CD4-positive, alpha-beta T cell treated with Interleukin-15 for 1 hour (primary cell): ENCODE measurements at places on chromosomes 7 and 10.
A peak's percentile ranks its signal among the peaks of the same experiment; 100 is the strongest.

- DNase-seq: no peak
Measured at GRCh38 chr7:117067340-117067739, 114.0 kb downstream of the ST7 start.

DNA sequence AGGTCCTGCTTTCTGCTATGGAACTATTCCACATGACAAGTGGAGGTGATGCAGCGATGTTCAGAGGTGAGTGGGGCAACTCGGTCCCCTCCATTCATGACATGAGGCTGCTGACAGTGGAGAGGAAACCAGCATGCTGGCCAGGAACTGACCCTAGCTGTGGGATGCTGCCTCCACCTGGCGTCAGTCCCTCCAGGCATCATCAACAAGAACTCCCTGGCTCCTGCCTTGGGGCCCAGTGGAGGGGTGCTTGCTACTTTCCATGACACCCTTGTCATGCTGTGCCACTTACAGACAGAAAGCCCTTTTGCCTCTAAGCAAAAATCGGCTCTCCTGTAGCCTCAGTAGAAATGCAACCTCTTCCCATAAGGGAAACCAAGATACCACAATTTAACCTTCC lies 118.5 kb downstream of the LRRC18 start:
- no peak for DNase-seq

DNA sequence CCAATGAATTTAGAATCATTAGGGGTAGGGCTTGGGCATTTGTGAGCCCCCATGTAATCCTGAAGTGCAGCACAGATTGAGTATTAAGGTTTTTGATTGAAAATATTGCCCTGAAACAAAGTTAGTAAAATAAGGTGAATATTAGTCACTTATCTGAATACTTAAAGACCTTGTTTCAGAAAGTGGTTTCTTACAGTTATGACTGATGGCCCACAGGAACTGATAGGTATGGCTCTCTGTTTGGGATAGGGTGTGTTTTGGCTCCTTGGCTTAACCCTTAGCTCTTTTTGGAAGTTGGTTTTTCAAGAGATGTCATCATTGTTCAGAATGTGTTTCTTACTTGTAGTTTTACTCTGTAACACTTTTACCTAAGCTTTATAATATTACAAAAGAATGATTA lies 34.8 kb downstream of the MDFIC start:
- DNase-seq: no peak

GRCh38 chr10:77732213-77733003 lies 94.8 kb upstream of the KCNMA1 start:
- no peak for DNase-seq

DNA sequence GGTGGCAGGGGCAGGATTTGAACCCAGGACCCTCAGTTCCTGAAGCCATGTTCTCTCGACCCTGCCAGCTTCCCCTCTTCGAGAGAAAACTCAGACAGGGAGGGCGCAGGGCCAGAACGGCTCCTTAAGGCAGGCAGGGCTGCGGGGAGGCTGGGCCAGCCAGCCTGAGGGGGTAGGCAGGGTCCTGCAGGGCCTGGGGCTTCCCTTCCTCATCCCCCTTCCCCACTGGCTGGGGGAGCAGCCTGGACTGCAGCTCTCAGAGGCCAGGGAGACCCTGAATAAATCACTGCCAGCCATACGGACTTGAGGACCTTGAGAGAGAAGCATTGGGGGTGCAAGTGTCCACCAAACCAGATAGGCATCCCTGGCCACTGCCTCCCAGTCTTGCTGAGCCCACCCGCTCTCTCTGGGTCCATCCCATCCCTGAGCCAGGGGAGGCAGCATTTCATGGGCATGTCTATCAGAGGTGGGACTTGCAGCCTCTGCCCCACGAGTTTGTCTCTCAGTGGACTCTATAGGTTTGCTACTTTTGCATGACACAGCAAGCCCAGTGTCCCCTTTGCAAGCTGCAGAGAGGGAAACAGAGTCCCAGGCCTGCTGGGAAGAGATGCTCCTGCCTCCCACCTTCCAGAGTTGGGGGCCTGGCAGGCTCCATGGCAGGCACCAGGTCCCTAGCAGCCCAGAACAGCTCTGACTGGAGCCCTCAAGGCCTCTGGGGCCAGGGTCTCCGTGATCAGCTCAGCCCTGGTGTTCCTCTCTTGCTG lies 70.9 kb downstream of the MYL10 start:
- peak; percentile 11 for DNase-seq

- no peak for DNase-seq
Measured at GRCh38 chr10:131198843-131199242, 112.7 kb downstream of the TCERG1L start.

DNA sequence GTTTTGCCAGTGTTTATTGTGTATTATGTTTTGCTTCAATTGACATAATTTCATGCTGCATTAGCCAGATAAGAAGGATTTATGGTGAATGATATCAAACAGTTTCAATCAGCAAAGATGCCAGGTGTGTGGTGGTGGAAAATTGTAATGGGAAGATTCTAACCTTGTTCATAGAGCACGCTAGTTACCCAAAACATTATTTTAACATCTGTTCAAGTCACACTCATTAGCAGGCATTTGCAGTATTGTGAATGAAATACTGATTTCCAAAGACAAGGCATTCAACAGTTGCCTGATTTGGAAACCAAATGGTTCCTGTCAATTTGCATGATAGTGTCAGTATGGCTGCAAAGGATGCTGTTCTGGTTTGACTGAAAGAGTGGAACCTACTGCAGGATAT lies 129.7 kb downstream of the EPC1 start:
- DNase-seq: no peak

DNA sequence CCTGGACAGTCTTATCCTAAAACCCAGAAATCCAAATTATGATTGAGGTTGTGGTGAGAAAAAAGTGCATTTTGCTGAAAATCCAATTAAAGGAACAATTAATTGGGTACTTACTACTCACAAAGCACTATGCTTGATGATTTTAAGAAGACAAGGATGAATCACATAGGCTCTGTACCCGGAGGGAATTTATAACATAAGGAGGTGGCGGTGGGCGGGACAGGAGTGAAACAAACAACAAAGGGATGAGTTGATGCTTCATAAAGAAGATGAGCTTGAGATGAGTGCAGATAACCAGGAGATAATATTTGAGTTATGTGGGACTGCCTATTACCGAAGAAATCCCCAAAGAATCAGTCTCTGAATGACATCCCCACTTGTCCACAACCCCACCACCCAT lies 171.1 kb upstream of the FZD8 start:
- no peak for DNase-seq

DNA sequence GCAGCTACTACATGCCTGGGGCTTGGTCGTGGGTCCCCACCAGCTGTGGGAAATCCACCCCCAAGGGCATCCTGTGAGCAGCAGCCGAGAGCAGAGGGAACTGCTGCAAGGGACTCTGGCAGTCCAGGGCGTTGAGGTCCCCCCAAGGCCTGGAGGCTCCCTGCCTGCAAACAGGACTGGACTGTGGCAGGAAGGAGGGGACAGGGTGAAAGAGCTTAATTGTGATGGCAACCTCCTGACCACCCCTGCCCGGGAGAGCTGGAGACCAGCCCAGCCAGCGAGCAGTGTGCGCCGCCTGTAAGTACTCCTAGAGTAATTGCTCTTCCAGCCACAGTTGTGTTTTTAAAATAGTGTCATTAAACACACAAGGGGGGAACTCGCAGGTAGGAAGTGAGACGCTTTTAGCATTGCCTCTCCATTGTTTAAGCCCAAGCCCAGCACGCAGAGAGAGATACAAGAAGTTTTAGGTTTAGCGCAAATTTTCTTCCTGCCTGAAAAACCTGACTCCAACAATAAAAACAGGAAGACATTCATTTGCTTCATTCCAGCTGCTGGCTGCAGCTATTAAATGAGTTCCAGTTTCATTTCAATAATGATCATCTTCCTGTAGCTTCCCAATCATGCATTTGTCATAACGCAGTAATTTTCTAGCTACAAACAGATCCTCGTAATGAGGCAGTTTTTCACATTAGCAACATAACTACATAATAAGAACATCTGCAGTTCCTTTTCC lies 111.1 kb downstream of the EBF3 start:
- DNase-seq: no peak

DNA sequence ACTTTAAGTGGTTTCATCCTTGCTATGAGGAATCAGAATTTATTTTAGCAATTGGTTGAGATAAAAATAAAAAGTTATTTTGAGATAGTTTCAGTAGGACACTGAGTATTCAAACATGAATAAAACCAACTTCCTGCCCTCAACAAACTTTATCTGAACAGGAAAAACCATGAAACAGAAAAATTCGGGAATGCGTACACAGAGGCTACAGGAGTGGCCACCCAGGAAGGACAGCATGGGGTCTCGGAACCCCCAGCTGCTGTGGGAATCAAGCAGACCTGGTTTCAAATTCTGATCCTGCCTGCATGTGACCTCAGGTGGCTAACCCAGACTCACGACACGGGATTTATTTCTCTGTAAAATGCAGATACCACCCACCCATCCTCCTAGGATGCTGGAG lies 49.0 kb upstream of the GRID1 start:
- DNase-seq: no peak

DNA sequence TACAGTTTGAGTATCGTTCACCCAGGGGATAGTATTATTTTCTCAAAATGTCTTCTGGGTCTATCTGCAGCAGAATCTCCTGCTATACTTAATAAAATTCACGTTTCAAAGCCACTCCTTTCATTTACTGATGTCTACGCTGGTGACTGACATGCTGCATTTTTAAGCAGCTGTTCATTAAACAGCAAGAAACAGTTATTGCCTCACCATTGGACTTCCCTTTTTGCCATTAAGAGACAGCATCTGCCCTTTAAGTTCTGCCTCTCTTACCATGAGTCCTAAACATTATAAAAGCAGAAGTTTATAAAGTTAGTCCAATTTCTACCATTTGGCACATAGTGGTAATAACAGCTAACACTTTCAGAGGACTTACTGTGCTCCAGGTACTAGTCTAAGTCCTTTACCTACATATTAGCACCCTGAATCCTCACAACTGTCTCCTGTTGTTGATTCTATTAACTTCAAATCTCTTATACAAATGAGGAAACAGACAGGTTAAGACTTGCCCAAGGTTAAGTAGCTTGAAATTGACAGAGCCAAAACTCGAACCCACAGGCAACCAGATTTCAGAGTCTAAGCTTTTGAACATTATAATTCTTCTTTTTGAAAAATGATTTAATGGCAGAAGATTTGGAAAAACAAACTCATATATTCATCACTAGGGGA lies 169.5 kb downstream of the SNX13 start:
- DNase-seq: no peak

- DNase-seq: no peak
Measured at GRCh38 chr10:72419241-72419640, 64.5 kb upstream of the DNAJB12 start.

DNA sequence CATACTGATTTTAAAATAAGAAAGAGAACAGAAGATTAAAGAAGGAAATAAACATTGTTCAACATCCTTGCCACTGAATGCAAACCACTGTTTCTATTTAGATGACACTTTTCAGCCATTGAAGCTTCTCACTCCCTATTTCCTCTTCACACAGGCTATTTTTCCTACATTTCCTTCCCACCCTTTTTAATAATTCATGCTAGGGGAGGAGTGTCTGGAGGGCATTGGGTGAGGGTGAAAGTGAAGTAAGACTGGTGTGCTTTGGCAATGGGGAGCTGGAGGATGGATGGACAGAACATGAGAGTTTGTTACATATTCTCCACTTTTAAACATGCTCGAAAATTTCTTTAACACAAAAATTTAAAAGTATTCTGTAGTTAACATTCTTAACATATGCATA lies 168.8 kb upstream of the GLI3 start:
- DNase-seq: no peak

- no peak for DNase-seq
Measured at GRCh38 chr10:120632047-120632446, 175.0 kb downstream of the PLPP4 start.

- no peak for DNase-seq
Measured at GRCh38 chr7:28107960-28108359, 72.6 kb downstream of the JAZF1 start.

DNA sequence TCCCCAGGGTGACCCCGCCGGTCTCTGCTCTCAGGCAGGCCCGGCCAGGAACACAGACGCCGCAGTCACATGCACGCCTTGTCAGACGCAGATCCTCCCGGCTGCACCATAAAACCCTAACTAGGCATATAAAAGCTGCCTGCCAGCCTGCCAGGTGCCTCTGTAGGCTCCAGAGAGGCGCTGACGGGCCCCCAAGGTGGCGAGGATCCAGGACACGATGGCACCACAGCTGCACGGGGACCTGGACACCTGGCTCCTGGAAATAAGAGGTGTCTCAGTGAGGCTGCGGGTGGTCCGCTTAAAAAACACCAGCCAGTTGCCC lies 21.9 kb upstream of the GDF10 start:
- DNase-seq: no peak

- no peak for DNase-seq
Measured at GRCh38 chr10:71462062-71462935, 65.6 kb downstream of the CDH23 start.

DNA sequence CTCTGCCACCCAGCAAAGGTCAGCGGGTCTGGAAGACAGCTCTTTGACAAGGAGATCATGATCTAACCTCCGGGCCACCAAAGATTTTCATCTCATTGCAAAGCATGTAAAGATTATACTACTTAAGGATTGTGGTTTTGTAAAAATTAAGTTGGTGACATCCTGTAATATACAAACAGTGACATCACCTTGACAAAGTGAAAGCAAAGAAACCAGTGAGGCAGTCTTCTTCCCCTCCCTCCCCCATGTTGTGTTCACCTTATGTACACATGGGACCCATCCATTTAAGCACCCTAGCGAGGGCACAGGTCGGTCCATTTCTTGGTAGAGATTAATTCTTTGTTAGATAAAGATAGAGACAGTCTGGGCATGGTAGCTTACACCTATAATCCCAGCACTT lies 3.9 kb downstream of the MDH2 start:
- no peak for DNase-seq

DNA sequence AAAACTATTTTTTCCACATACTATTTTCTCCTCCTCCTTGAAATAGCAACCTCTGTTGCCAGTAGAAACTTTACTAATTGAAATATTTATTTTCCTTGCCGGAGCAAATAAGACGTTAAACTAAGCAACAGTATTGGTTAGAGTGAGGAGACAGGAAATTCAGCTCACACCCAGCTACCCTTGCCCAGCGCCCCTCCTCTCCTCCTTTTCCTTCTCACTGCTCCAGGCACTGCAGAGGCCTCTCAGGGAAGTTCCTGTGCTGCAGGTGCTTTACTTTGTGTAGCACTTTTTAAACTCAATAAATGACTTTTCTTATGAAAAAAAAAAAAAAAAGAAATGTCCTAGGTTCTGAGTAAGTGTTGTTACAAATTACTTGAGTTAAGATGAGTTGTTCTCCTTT lies 134.0 kb downstream of the SEMA3E start:
- no peak for DNase-seq

DNA sequence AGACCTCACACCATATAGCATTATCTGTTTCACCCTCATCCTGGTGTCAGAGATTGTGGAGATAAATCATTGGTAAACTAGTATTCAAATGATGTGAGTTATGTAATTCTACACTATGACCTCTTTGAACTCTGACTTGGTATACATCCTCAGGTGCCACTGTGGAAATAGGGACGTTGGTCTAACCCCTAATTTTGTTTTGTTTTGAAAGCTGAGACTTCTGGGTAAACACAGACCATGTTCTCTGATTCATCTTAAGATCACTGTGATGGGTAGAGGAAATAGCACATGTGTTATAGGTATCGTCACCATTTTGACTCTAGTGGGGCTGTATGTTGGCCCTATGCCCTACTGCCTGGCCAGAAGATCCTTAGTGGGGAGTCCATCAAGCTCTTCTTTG lies 241.6 kb downstream of the CCDC7 start:
- DNase-seq: no peak

GRCh38 chr7:74478671-74479065 lies 25.0 kb downstream of the GTF2IRD1 start:
- no peak for DNase-seq
